ENCODE measurements at places on chromosomes 16 and 17.

GRCh38 chr17:82943339-82943738, 103.5 kb upstream of the ZNF750 start:
- no peak for ATAC-seq

DNA sequence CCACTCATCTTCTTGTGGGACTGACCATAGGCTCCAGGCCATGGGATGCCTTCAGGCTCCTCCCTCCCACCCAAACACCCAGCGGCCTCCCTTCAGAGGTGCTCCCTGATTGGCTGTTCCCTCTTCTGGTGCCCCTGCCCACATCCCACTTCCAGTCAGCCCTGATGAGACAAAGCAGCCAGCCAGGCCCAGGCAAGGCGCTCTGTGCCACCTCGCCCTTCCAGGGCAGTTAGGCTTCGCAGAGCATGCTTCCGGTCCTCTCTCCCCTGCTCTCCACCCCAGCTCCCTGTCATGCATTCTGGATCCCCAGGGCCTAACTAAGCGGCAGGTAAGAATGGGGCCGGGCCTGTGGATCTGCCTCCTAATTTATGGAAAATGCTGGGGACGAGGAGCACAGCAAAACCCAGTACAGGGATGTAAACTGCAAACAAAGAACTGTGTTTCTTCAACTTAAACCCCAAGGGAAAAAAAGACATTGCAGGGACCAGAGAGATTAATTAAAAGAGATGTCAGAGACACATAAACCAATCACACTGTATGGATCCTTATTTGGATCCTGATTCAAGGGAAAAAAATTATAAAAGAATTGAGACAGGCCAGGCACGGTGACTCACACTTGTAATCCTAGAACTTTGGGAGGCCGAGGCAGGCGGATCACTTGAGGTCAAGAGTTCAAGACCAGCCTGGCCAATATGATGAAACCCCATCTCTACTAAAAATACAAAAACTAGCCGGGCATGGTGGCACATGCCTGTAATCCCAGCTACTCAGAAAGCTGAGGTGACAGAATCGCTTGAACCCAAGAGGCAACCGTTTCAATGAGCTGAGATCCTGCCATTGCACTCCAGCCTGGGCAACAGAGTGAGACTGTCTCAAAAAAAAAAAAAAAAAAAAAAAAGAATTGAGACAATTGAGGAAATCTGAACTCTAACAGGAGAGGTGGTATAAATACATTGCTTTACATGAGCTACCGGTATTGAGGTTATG, 26.0 kb downstream of the ZDHHC7 start:
- ATAC-seq: no peak

DNA sequence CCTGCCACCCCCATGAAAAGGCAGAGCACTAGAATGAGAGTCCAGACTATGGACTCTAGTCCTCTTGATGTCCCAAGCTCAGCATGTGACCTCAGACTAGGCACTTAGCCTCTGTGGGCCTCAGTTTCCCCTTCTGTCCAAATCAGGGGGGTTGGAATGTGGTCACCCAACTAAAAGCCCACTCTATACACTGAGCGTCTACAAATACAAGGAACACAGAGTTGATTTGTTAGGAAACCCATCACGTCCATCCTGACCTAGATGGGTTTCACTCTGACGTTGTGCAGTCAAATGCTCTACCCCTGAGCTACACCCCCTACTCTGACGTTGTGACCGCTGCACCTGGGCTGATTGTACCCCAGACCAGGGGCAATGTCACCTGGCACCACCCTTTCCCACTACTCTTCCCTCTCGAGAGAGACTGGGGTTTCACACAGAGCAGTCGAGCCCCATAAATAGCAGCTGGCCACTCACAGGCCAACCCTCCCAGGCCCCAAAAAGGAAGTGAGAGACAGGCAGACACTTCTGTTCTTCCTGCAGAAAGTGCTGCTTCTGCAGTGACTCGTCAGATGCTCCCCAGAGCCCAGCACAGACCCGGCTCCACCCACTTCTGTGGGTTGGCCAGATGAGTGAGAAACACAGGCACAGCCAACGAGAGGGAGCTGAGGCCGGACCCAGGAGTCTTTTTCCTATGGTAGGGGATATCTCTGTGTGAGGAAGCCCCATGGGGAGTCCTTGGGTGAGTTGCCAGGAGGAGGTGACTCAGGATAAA, 16.1 kb upstream of the TNFRSF13B start:
- ATAC-seq: peak; percentile 82

DNA sequence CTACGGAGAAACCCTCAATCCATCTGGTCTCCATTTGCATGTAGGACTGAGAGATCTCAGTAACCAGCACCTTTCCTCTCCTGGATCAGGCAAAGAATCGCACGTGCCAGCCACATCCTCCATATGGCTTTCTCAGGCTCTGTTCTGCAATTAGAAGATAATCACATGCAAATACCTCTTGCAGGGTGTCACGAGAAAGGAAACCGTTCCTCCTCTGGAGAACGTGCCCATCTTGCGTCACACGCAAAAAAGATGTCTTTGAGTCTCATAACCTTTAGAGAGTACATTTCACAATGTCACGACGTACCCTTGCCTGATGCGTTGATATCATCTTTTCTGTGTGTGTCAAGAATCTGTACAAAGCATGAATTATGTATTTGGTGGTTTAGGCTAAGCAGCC, 36.2 kb upstream of the DNAH17 start:
- ATAC-seq: peak; percentile 31

- peak; percentile 82 for ATAC-seq
Measured at GRCh38 chr17:19304209-19304608, 58.3 kb downstream of the B9D1 start.

- no peak for ATAC-seq
Measured at GRCh38 chr16:27199736-27200135, 3.6 kb upstream of the KDM8 start.

DNA sequence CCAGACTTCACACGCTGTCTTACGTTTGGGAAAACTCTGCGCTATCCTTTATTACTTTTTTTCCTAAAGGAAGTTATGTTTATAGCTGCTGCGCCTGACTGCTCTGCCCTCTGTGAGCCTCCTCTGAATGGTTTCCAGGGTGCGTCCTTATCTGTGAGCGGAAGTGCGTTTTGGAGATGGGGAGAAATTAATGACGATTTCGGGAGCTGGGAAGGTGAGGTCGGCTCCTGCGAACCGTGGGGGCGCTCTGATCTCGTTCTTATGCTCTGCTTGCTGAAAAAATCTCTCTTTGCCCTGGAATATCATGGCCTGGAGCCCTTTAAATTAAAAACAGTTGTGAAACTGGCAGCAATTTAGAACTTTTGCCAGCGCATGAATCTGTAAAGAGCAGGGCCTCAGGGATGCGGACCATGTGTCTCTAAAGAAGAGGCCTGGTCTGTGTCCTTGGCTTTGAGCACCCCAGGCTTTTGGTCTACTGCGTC, 135.7 kb upstream of the ZFHX3 start:
- ATAC-seq: no peak

- ATAC-seq: no peak
Measured at GRCh38 chr16:17354141-17354601, 116.6 kb downstream of the XYLT1 start.

GRCh38 chr16:9107025-9107970, 15.9 kb downstream of the HAPSTR1 start:
- ATAC-seq: peak; percentile 3

DNA sequence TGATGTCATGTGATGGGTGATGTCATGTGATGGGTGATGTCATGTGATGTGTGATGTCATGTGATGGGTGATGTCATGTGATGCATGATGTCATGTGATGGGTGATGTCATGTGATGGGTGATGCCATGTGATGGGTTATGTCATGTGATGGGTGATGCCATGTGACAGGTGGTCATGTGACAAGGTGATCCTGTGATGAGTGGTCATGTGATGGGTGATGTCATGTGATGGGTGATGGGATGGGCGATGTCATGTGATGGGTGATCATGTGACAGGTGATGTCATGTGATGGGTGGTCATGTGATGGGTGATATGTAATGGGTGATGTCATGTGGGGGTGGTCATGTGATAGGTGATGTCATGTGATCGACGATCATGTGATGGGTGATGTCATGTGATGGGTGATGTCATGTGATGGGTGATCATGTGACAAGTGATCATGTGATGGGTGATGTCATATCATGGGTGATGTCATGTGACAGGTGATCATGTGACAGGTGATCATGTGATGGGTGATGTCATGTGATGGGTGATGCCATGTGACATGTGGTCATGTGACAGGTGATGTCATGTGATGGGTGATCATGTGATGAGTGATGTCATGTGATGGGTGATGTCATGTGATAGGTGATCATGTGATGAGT, 17.2 kb downstream of the CD300LB start:
- ATAC-seq: peak; percentile 48

DNA sequence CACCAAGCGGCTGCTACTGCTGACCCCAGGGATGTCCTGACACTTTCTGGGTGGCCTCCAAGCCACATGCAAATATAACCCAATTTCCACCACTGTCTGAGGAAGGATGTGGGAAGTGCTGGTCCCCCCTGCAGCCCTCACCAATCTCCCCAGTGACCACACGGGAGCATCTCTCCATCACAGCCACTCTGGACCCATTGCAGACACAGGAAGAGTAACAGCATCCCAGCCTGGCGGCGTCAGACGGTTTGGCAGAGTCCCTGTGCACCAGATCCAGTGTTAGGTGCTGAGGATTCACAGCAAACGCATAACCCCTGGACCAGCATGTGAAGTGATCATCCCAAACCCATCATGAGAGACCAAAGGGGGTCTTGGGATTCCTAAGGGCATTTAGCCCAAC, 163.7 kb upstream of the TNRC6C start:
- no peak for ATAC-seq

DNA sequence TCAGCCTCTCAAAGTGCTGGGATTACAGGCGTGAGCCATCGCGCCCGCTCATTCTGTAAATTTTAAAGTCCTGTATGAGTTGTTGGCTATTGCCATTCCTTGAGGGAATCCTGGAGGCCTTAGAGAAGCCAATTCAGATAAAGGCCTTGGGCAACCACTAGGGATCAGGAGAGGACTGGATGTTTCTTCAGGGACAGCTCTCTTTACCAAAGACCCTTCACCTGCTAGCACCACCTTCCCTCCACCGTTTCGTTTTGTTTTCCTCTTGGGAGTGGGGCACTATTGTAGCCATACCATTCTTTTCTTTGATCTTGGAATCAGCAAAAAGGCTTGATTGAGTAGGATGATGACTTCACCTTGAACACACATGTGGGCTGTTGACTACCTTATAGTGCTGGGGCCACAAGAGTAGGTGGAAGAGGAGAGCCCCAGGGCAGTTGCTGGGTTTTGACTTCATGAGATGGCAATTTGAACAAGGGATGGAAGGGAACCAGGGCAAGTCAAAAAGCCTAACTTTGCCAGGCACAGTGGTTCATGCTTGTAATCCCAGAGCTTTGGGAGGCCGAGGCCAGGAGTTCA, 7.0 kb upstream of the ANKRD40CL start:
- ATAC-seq: no peak

DNA sequence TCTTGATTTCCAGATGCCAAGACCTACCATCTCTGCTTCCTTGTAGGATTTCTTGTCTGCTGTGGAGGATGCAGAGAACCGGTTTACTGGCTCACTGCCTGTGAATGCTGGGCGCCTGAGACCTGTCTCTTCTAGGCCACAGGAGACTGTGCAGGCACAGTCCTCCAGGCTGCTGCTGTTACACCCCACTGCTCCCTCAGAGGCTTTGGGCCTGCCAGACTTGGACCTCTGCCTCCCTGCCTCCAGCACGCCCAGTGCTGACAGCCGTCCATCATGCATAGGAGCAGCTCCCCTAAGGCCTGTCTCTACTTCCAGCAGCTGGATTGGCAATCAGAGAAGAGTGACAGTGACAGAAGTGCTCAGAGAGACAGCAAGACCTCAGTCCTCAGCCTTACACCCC, 6.1 kb downstream of the HROB start:
- peak; percentile 18 for ATAC-seq

DNA sequence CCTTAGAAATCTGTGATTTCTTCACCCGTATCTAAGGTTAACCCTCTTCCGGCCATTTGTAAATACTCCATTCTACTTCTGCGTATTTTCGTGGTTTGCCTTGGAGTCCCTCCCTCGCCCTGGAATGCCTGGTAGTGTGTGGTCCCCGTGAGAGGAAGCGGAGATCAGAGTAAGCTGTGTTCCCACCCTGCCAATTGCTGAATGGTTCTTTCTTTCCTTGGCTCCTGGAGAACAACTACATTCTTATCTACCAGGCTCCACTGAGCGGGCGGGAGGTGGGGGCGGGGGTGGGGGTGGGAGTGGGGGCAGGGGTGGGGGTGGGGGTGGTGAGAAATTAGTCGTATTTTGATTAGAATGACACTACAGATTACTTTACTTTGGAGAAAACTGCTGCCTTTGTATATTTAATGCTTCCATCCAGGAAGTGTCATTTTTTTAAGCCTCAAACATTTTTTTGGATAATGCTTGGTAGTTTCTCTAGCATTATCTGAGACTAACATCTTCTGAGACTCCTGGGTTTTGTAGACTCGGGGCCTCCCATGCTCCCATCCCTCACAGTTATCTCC, 20.9 kb upstream of the FASN start:
- ATAC-seq: peak; percentile 50

DNA sequence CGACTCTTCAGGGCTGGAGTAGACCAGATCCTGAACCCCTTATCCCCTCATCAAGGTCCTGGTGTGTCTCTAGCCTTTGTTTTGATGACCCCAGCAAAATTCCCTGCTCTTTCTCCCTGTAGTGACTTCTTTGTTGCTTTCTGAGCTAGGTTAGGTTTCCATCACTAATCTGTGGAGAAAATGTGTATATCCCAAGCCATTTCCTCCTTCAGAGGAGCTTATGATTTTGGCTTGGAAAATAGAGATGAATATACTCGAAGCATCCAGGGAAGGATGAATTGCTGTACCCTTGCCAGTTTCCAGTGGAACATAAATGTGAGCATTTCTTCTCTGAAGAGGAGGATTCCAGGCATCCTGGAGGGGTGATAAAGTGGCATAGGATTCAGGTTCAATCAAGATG, 55.8 kb downstream of the KSR1 start:
- no peak for ATAC-seq

- peak; percentile 71 for ATAC-seq
Measured at GRCh38 chr16:69105501-69106361, at the start of gene HAS3. Gene HAS3 (plus strand): TSS chr16:69105653. CDS start chr16:69109396, 3,743 bp downstream.

GRCh38 chr17:77507111-77507885, 366.5 kb downstream of the SEC14L1 start:
- peak; percentile 90 for ATAC-seq

DNA sequence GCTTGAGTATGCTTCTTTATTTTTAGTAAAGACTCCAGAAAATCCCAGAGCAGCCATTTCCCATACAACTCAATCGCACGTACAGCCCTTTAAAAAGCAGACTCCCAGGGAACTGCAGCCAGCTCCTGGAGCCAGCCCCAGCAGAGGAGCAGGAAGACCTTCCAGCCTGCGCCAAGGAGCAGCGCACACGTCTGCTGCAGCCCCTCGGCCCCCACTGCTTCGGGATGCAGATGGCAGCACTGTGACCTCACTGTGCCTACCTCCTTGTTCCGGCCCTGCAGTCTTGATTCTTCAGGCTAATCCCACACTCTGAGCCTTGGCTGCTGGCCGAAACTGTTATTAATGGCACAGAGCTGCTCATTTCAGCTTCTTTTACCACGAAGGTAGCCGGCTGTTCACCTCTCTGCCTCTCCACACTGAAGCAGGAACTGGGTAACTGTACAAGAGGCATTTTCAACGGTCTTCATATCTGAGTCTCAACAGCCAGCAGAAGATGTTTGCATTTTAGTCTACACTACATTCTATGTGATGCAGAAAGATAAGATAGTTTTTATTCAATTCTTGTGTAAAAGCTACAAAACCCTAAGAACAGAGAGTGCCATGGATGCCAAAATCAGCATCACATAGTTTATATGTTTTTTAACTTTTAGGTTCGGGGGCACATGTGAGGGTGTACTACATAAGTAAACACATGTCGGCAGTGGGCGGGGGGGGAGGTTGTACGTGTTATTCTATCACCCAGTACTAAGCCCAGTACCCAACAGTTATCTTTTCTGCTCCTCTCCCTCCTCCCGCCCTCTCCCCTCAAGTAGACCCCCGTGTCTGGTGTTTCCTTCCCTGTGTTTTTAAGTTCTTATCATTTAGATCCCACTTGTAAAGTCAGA, 130.9 kb downstream of the ANKRD11 start:
- no peak for ATAC-seq
